ENCODE measurements at places on chromosomes 2 and 18.

DNA sequence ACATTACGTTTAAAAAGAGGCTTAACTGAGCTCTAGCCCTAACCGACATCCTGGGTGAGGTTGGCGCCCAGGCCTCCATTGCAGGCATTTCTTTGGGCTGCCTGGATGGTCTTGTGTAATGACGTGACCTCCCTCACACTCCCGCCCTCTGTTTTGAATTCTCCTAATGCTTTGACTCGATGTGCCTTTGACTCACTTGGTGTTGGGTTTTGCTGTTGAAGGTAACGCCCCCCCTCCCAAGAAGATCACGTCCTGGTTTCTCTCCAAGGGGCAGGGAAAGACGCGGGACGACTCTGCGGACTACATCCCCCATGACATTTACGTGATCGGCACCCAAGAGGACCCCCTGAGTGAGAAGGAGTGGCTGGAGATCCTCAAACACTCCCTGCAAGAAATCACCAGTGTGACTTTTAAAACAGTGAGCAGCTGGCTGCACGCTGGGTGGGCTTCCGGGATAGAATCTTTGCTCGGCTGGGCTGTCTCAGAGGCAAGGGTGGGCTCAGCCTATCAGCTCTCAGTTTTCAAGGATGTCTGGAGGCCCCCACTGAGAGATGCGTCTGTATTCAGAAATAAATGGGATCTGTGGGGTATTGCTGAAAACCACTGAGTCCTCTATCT lies 87.9 kb upstream of the ATG16L1 start:
- no peak for DNase-seq

GRCh38 chr2:15939854-15940660 lies at the start of gene MYCN:
Gene MYCN (plus strand): TSS chr2:15940550. CDS start chr2:15942065, 1,515 bp downstream.
- DNase-seq: peak; percentile 57

DNA sequence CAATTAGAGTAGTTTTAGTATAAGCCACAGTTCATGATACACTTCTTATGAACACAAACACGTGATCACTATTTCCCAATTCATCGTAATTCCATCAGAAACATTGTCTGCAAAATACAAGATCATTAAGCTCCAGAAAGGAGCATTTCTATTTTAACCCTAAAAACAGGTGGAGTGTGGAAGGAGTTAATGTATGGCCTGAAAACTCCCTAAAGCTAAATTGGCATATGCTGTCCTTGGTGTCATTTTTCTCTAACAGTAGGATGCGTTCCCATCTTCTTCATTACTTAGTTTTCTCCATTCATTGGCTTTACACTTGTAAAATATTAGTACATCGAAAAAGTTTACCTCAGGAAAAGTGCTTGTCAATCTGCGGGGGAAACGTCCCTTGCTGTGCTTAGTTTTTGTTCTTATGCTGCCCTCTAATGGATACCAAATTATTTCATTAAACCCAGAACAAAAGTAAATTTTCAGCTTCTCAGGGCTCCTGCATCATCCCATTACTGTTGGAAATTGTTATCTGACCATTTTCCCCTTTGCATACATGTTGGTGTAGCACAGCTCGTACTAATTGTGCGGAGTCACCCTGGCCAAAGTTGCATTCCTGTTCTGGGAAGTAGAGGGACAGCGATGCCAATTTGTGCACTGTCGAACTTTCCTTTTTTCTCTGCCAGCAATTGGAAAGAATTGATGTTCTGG lies 153.4 kb downstream of the GPD2 start:
- DNase-seq: peak; percentile 19

- no peak for DNase-seq
These were observed 200.4 kb downstream of the SPP2 start for GRCh38 chr2:234250926-234251325.

GRCh38 chr2:232873292-232873908 lies 3.3 kb downstream of the SNORC start:
- no peak for DNase-seq

- no peak for DNase-seq
These were observed 329.6 kb upstream of the ID2 start for GRCh38 chr2:8352296-8352695.

DNA sequence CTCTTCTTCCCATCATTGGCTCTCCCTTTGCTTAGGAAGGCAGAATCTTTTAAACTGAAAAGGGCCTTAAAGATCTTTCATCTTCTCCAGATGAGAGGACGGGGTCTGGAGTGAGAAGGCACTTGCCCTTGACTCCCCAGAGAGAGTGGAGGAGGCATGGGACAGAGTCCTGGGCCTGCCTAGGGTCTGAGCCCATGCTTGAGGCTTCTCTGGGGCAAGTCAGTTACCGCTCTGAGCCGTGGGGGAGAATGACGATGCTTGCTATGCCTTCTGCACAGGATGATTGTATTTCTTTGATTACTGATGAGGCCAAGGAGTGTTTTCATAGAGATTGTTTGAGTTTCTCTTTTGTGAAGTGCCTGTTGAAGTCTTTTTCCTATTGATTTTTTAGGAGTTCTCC lies 921 bp downstream of the PLB1 start:
- DNase-seq: no peak

- DNase-seq: no peak
These were observed 135.7 kb upstream of the TMEM200C start for GRCh38 chr18:6031002-6031401.

DNA sequence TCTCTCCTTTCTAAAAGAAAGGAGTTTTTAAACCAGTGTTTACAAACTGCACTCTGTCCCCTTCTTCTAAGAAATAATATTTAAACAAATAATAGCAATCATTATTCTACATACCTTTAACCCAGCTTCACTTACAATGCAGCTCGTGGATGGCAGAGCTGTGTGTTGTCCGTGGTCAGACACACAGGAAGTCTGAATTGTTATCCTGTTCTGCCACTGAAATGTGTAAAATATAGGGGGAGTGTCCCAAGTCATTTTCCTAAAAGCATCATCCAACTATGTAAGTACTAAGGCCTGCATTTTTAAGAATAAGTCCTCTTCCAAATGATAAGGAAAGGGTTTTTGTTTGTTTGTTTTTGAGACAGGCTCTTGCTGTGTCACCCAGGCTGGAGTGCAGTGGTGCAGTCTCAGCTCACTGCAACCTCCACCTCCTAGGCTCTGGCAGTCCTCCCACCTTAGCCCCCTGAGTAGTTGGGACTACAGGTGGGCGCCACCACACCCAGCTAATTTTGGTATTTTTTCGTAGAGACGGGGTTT lies 2.7 kb upstream of the PPP4R1 start:
- DNase-seq: no peak

GRCh38 chr2:97712693-97713295 lies 582 bp upstream of the ZAP70 start:
- DNase-seq: no peak

DNA sequence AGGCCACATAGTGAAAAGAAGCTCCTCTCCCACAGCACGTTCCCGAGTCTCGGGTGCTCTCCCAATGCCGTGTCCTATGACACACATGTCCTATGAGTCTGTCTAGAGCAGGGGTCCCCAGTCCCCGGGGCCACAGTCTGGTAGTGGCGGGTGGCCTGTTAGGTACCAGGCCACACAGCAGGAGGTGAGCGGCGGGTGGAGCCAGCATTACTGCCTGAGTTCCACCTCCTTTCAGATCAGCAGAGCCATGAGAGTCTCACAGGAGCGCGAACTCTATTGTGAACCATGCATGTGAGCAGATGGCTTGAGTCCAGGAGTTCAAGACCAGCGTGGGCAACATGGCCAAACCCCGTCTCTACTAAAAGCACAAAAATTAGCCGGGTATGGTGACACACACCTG lies 112.6 kb downstream of the ZBTB7C start:
- no peak for DNase-seq

DNA sequence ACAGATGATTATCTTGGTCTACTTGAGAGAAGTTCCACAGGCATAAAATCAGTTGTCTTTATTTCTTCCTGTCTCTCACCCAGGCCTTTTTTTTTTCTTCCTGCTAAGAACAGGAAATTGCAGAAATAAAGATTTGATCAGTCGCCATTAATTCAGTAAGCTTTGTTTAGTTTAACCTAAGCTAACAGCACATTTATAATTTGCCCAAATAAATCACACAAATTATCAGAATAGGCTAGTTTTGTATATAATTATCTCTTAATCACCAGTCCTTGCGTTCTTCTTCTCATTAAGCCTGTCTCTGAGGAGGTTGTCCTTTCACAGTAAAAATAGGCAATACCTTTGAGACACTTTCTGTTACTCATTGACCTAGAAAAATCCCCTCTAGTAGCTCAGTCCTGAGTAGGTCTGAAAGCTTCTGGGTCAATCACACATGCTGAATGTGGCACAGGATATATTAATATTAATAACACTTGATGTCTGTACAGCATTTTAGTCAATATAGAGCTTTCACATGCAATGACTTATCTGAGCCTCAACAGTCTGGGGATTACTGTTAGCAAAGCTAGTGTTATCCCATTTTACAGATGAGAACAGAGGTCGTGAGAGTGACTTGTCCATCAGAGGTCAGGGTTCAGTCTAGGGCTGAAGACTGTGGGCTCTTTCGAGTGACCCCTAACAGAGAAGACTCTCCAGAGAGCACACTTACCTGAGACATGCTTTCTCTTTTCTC lies 11.2 kb upstream of the STK17B start:
- DNase-seq: no peak

- DNase-seq: no peak
These were observed 89.7 kb downstream of the FARSB start for GRCh38 chr2:222566229-222566628.

DNA sequence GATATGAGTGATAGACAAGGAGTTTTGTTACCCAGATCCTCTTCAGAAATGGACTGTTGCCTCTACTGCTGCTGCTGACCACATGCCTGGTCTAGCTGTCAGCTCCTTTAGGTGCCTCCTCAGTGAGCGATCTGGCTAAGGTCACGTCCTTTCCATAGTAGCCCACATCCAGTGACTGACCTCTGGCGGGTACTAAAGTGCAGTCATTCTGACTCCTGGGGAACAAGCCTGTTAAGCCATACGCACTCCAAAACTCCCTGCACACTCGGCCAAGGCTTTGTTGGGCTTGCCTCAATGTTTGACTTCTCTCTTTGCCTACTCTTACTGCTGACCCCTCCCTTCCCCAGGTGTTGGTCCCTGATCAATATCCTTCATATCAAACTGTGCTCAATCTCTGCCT lies 685.2 kb downstream of the IRS1 start:
- DNase-seq: no peak

- peak; percentile 48 for DNase-seq
These were observed 86.8 kb downstream of the RBMS1 start for GRCh38 chr2:160406591-160407392.

GRCh38 chr18:62458868-62459716 lies 63.7 kb upstream of the ZCCHC2 start:
- DNase-seq: no peak

GRCh38 chr18:46624127-46624526 lies 32.9 kb downstream of the LOXHD1 start:
- DNase-seq: no peak

DNA sequence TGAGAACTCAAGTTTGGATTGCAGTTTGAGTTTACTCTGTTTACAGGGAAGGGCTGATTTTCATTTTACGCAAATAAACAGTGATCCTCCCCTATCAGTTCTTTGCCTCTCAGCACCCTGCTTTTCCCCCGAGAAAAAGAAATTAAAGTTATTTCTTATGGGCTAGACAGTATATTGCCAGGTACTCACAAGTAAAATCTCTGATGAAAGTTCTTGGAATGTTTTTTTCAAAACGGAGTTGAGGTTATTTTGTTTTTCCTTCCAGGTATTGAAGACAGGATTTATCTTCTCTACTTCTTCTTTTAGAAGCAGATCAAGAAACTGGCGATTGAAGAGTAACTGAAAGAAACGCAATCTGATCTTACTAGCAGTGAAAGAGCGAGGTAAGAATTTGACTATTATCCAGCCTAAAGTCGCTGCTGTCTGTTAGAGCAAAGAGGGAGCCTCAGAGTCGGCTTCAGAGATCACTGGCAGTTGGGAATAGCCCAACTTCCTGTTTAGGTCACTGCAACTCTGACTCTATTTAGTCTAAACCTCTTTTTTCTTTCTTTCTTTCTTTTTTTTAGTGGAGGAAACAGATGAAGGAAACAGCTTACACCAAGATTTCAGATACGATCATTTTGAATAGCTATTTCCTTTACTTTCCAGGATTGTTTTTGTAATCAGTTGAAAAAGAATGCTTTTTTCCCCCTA lies at the start of gene TFPI:
Gene TFPI, minus strand, starts transcription at position 425 of the 693 bp plus-strand sequence. CDS start 50,667 bp downstream, outside the sequence.
- peak; percentile 12 for DNase-seq

- DNase-seq: no peak
These were observed 368.2 kb downstream of the EPHA4 start for GRCh38 chr2:221203856-221204255.

DNA sequence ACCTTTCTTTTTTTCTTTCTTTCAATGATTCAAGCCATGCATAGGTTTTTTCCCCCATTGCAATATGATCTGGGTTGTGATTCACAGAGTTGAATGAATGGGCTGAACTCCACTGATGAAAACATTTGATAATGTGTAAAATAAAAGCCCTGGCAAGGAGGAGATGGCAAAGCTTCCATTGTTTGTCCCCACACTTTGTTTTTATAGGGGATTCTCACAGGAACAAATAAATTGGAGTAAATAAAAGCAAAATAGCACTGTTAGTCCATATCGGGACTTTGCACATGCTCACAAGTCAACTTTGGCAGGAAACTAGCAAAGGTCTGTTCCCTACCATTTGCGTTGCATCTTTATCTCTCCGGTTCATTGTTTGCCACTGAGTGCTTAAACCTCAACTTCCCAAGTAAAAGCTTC lies 55.7 kb downstream of the MEIS1 start:
- no peak for DNase-seq

DNA sequence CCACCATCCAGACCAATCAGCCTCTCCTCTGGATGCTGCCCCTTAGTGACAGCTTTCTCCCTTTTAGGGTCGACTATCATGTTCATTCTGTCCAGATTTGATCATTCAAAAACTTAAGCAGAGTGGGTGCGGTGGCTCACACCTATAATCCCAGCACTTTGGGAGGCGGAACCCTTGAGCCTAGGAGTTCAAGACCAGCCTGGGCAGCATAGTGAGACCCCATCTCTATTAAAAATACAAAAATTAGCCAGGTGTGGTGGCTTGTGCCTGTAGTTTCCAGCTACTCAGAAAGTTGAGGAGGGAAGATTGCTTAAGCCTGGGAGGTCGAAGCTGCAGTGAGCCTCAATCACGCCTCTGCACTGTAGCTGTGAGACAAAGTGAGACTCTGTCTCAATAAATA lies 68.3 kb upstream of the ZCCHC2 start:
- DNase-seq: no peak

DNA sequence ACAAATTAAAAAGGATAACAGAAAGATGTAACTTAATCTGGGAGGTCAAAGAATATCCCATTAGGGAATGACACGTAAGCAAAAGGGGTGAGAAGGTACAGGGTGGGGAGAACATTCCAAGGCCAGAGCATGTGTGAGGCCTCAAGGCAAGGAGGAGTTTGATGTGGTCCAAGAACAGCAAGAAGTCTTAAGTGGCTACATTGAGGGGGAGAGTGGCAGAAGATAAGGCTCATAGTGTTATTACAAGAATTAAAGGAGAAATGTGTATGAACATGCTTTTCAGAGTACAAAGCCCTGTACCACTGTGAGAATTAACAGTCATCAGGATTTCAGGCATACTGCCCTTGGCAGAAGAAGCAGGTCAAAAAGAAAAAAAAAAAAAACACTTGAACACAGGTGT lies 174.4 kb upstream of the ERBB4 start:
- no peak for DNase-seq

GRCh38 chr2:164015328-164016123 lies 279.7 kb upstream of the FIGN start:
- peak; percentile 68 for DNase-seq

GRCh38 chr2:164642946-164643555 lies 21.8 kb upstream of the GRB14 start:
- no peak for DNase-seq
